ENCODE measurements at places on chromosomes 12 and 14.

GRCh38 chr12:13106666-13107065, 3.2 kb upstream of the GSG1 start:
- no peak for DNase-seq

GRCh38 chr12:66755727-66756395, 77.0 kb upstream of the GRIP1 start:
- DNase-seq = no peak

DNA sequence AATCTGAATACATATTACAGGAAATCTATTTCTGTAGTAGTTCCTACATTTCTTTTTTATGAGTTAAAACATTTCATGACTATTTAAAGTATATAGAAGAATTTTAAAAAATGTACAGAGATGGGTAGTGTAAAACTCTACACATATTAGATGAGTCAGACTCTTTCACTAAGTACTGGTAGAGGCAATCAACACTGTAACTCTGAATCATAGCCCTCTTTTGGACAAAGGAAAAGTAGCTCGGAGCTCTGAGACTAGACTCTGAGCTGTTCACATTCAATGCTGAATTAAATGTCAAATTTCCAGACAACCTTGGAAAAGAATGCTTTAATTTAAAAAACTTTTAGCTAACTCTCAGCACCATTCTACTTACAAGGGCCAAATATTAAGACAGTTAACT, 3.4 kb downstream of the PTCSC3 start:
- DNase-seq = no peak

DNA sequence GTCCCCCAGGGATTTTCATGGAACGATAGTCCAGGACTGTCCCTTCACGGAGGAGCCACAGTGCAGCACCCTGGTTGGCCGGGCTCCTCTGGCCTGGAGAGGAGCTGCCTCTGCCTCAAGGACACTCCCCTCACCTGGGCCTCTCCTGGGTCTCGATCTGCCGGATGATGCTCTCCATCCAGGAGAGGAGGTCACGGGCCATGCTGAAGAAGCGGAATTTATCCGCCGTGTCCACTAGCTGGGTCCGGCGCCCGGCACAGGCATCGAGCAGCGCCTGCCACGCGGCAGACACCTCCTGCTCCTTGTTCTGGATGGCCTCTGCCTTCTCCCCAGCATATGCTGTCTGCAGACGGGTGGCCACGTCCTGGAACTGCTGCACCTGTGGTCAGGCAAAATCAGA, 66.5 kb downstream of the PLEKHG3 start:
- DNase-seq = no peak

DNA sequence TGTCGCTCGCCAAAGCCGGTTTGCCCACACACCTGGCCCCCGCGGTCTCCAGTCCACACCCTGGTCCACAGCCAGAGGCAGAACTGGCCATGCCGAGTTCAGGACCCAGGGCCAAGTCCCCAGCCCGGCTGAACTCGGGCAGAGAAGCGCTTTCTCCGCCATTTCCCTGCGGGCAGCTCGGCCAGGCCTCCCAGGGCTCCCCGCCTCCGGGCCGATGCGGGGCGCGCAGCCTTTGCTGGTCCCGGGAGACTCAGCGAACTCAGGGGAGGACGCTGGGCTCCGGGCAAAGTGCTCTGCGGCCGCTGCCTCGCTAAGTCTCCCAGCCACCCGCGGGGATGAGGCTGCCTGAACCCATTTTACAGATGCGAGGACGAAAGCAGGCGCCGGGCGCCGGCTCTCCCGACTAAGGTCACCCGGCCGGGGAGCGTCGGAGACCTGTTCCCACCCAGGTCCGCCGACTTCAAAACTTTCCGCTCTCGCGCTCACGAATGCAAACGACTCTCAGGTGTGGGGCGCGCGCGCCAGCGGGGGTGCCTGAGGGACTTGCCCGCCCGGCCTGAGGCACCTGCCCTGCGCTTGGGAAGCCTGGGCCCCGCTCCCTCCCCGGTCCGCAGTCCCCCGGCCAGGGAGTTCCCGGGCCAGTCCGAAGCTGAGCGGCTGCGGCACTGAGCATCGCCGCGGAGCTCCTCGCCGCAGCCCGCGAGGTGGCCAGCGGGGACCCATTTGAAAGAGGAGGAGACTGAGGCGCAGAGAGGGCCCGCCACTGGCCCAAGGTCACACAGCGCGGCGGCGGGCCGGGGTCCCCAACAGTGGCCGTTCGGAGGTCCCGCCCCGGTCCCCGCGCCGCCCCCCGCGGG, 627 bp downstream of the TESC start:
- DNase-seq = no peak

DNA sequence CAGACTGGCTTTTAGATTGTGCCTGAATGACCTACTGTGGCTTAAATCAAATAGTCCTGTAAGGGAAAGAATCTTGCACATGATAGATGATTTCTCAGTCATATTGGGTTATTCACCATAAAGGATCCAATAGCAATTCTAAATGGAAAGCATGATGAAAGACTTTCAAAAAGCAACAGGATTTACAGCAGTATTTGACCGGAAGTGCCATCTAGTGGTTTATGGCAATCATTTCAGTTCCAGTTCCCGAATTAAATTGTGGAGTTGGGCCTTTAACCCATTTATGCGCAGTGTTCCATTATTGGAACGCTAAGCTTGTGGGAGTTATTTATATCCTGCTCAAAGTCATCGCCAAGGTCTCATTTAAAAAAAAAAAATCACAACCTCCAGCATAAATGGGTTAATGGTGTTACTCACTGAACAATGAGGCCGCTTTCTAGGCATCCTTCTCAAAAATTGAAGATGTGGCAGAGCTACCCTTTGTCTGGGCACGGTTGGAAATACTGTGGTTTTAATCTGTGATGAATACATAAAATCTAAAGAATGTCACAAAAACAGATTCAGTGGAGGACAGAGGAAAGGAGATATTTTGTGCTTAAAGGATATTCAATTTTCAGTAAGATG, 60.8 kb upstream of the REP15 start:
- DNase-seq = no peak

GRCh38 chr12:27975222-27976136, 2.9 kb upstream of the PTHLH start:
- DNase-seq = no peak

GRCh38 chr12:53497461-53497860, 1.8 kb downstream of the MAP3K12 start:
- no peak for DNase-seq

DNA sequence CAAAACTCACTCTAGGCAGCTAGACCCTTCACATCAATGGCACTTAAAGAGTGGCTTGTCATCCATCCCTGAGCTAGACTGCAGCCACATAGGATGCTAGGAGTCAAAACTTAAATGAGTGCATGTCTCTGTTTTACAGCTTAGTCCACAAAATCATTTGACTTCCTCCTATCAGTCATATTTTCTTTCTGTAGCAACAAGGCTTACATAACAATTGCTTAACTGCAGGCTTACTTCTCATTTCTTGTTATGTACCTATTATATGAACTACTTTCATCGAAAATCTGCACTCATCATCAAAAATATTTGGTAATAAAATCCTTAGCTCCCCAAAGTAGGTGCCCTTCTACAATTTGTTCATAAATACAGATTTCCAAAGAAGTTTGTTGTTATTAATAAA, 30.1 kb downstream of the CLEC1A start:
- no peak for DNase-seq

DNA sequence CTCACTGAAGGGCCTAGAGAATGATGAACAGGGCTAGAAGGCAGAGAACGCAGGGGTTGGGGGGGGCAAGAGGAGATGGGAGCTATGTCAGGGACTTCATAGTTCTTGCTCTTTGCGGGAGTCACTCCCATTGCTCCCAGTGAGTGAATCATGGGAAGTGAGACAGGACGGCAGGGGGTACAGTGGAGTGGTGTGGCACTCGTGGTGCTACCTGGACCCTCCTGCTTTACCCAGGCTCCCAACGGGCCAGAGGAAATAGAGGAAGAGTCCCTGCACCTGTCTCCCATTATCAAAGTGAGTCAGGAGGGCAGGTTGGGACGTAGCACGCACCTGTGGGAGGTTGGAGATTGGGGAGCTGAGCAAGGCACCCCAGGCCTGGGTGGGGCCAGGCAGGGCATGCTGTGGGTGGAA, 1.3 kb upstream of the KRT8 start:
- no peak for DNase-seq

- DNase-seq = no peak
Observed at GRCh38 chr12:108840605-108841332, 16.6 kb downstream of the SSH1 start.

- DNase-seq = no peak
Observed at GRCh38 chr12:128745772-128746689, 77.7 kb downstream of the SLC15A4 start.

All from stimulated activated CD8-positive, alpha-beta memory T cell treated with anti-CD3 and anti-CD28 coated beads, Interleukin-15, amount 100 ng/mL, for 1 hour (primary cell).